ENCODE measurements at places on chromosomes 4 and X.

- DNase-seq: no peak
Observed at GRCh38 chr4:69843932-69844331, 16.0 kb downstream of the SULT1E1 start.

DNA sequence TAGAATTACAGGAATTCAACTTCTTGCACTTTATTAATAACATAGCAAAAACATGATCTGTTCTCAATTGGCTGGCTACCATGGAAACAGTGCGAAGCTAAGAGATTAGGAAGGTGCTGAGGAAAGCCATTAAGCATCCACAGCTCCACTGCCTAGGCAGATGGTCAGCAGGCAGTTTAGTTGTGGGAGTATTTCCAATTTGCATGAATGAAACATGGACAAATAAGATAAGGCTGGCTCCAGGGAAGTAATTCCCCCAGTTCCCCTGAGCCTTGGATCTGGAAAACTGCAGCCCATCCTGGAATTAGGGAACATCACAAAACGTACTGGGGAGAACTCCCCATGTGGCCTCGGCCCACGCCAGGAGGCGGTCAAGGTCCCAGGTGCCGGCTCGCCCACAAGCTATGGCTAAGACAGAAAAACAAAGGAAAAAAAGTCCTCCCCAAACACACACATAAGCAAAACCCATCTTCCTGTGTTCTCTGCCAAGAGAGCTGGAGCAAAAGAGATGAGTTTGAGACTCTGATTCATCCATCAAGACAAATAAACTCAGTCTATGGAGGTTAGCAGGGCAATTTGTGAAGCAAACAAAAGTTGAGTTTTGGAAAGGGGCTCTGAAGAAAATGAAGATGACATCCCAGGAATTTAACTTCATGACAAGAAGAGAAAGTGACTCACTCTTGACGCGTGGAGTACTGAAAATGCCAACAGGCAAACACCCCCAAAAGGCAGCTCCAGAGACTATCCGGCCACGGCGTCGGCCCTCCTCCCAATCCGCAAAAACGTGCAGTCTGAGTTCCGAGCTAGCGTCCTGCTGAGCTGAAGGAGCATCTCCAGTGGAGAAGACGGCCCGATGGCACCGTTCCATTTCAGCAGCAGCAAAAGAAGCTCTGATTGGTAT, 45.1 kb downstream of the IGFBP7 start:
- no peak for DNase-seq

- no peak for DNase-seq
Observed at GRCh38 chr4:123661080-123661737, 264.6 kb downstream of the SPRY1 start.

DNA sequence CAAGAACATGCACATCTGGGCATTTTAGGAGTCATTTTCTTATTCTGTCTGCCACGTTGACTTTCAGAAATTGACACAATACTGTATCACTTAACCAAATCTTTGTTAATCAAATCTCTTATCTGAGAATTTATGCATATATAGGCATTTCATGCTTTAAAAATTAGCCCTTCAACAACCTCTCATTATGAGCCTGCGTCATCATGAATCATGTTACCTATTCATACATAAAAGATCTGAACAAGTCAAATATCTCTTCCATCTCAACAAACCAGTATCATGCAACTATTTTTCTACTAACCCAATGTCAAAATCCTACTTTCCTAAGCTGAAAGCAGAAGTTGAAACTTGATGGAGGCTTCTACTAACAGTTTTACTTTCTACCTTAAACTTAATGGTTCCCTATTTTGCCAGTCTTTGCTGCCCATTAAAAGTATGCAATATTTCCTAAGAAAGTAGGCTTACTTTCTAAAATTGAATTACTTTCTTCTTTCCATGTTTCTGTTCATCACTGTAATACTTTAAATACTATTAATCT, 1.8 kb downstream of the ADAM29 start:
- no peak for DNase-seq

GRCh38 chr4:113502906-113503305, 258.6 kb downstream of the CAMK2D start:
- DNase-seq: no peak

DNA sequence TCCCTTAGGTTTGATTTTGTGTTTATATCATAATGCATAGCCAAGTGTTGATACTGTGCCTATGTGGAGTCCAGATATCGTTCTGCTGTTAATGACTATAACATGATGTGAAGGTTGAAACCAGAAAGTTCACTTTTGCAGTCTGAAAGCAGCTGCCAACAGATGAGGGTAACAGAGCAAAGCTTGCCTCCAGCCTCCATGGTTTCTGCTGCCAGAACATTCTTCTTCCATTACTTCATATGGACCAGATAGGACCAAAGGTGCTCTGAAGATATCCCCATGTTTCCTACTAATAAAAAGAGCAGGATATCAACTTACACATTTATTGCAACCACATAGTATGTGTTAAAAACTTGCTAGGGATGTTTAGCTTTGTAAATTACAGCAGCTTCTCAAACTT, 394.1 kb downstream of the SPRY1 start:
- no peak for DNase-seq

GRCh38 chr4:168883513-168883912, 126.5 kb downstream of the CBR4 start:
- no peak for DNase-seq

GRCh38 chrX:630612-631496, at the start of gene SHOX:
Gene SHOX, plus strand, starts transcription at chrX:630791. Its CDS starts 107 bp downstream, at chrX:630898.
- DNase-seq: no peak

Measured in NCI-H345 (cell line).